B cell (primary cell): ENCODE measurements at places on chromosomes 3 and 15.

GRCh38 chr3:41102750-41103149, 96.6 kb upstream of the CTNNB1 start:
- H3K4me3 ChIP-seq: no peak overlapping the region
- H3K4me1 ChIP-seq: no peaks in the 10 kb centered on the region
- no peak overlapping the region for H3K27ac ChIP-seq
- H3K36me3 ChIP-seq: no peaks in the 10 kb centered on the region

DNA sequence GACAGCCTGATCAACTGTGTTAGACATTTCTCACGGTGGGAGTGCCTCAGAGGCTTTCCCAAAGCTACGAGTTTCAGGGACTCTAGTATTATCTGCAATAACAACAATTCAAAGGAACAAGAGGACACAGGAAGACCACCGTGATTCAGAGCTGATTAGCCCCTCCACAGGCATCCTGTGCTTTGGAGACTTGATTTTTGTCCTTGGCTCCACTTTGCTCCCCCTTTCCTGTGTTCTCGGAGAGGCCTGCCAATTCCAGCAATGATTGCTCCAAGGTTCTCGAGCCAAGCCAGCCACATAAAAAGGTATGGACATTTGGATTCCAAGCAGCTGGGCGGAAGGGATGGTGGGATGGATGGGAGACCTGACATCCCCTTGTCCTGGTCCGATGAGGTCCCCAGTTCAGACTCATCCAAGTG, 14.3 kb downstream of the EHD4 start:
- no peak overlapping the region for H3K27ac ChIP-seq
- H3K36me3 ChIP-seq: no peaks in the 10 kb centered on the region
- peaks cover 4% of the 10 kb centered on the region for H3K4me1 ChIP-seq

- no peaks in the 10 kb centered on the region for H3K27me3 ChIP-seq
- no peak for DNase-seq
- H3K4me1 ChIP-seq: peaks cover 21% of the 10 kb centered on the region
- H3K36me3 ChIP-seq: peaks cover 31% of the 10 kb centered on the region
Observed at GRCh38 chr3:45654397-45654944, 34.7 kb upstream of the SACM1L start.

DNA sequence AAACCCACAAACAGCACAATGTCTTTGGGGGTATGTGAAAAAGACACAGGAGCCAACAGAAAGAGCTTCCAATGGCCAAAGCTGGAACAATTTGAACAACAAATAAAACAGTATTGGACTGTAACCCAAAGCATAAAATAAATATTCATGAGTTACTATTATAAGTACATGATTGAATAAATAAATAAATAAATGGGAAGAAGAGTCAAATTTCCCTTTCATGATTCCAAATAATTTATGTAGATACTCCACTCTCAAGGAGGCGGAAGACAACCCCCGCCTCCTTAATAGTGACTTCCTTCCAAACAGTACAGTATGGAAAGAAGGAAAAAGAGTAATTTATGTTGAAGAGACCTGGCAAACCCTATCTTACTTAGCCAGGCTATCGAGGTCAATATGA, 124.4 kb upstream of the P2RY1 start:
- H3K27ac ChIP-seq: no peak overlapping the region
- H3K27me3 ChIP-seq: no peaks in the 10 kb centered on the region
- H3K4me3 ChIP-seq: no peak overlapping the region
- no peaks in the 10 kb centered on the region for H3K4me1 ChIP-seq

- H3K4me1 ChIP-seq: no peaks in the 10 kb centered on the region
- no peak overlapping the region for H3K27ac ChIP-seq
- no peak for DNase-seq
Observed at GRCh38 chr3:80767604-80768003, 993.8 kb downstream of the GBE1 start.

DNA sequence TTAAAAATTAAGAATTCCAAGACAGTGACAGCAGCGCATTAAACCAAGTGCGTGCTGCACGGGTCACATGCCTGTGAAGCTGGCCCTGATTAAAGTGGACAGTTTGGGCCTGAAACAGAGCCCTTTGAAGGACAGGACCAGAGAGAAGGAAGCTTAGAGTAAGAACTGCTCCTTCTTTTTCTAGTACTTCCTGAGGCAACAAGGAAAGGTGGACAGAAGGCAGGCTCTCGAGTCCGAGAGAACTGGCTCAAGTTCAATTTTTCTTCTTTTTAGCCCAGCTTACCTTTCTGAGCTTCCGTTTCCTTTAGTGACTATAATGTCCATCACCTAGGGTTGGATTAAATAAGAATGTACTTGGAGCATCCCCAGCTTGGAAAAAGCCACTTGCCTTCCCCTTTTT, 26.9 kb downstream of the ANP32A start:
- peaks cover 98% of the 10 kb centered on the region for H3K4me1 ChIP-seq
- H3K27ac ChIP-seq: no peak overlapping the region
- no peak for DNase-seq
- H3K4me3 ChIP-seq: no peak overlapping the region

DNA sequence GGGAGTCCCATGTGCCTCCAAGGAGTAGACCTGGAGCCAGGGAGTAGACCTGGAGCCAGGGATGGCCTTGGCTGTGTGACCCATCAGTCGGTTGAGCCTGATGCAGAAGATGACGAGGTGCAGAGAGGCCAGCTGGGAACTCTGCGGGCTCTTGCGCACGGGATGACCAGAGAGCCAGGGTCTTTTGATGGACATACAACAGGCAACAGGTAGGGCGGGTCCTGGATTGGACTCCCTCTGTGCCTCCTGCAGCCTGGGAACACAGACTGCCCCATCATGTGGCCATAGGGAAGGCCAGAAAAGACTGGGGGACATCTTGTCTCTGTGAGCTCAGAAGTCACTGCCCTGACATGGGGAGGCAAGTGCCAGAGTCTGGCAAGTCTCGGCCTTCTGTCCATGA, 67.5 kb upstream of the RPL32 start:
- no peak for DNase-seq
- H3K27ac ChIP-seq: no peak overlapping the region
- H3K36me3 ChIP-seq: peaks cover 100% of the 10 kb centered on the region
- peaks cover 3% of the 10 kb centered on the region for H3K4me1 ChIP-seq

DNA sequence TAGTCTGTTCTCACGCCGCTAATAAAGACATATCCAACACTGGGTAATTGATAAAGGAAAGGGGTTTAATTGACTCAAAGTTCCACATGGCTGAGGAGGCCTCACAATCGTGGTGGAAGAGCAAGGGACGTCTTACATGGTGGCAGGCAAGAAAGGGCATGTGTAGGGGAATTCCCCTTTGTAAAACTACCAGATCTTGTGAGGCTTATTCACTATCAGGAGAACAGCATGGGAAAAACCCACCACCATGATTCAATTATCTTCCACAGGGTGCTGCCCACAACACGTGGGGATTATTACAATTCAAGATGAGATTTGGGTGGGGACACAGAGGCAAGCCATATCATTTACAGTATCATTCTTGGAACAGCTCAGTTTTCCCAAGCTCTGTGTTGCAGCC, 268.0 kb downstream of the SUCLG2 start:
- H3K27me3 ChIP-seq: no peaks in the 10 kb centered on the region
- no peak for DNase-seq
- no peak overlapping the region for H3K4me3 ChIP-seq
- peaks cover 19% of the 10 kb centered on the region for H3K36me3 ChIP-seq
- H3K27ac ChIP-seq: no peak overlapping the region
- peaks cover 2% of the 10 kb centered on the region for H3K4me1 ChIP-seq

DNA sequence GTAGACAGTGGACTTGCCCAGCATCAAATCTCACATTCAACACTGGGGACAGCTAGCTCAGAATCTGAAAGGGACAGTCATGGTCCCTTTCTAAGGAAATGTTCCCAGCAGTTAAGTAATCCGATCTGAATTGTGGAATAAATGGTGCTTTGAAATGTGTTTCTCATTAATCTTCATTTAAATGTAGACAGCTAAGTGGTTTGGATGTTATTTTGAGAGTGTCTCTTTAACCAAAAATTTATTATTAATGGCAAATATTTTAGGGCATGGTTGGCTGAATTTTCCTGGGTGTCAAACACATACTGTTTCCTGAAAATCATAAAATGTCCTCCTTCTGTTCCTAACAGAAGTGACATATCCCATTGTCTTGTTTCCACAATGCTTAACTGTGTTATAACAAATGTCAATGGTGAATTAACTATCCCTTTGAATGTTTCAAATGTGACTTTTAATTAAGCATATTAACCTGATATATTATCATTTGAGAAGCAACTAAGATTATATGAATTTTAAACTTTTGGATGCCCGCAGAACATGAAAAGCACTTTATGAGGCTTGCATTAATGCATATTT, 210.8 kb downstream of the CHST2 start:
- no peaks in the 10 kb centered on the region for H3K27me3 ChIP-seq
- no peaks in the 10 kb centered on the region for H3K36me3 ChIP-seq
- H3K4me3 ChIP-seq: no peak overlapping the region
- no peak for DNase-seq
- peaks cover 9% of the 10 kb centered on the region for H3K4me1 ChIP-seq

GRCh38 chr3:69012800-69013252, 658 bp downstream of the EOGT start:
- no peak overlapping the region for H3K27ac ChIP-seq
- peaks cover 6% of the 10 kb centered on the region for H3K4me1 ChIP-seq
- no peak for DNase-seq
- peak overlapping the region; percentile 15 for H3K4me3 ChIP-seq
- H3K27me3 ChIP-seq: no peaks in the 10 kb centered on the region
- peaks cover 9% of the 10 kb centered on the region for H3K36me3 ChIP-seq

DNA sequence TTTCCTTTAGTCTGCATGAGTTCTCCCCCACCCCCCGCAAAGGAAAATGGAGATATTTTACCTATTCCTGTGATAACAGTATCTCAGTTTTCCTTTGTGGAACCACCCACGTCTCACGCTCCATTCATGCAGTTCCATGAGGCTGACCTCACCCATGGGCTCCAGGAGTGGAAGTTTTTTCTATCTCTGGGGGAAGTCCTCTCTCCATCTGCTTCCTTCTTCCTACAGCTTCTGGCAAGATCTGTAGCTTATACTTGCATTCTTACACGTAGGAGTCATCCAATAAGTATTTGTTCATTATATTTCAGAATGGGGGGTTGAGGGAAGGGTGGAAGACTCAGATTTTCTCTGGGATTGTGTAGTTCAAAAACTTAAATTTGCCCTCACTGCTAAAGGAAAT, 5.8 kb upstream of the GLCE start:
- H3K27me3 ChIP-seq: peaks cover 8% of the 10 kb centered on the region
- no peak overlapping the region for H3K4me3 ChIP-seq
- no peak overlapping the region for H3K27ac ChIP-seq
- DNase-seq: no peak
- no peaks in the 10 kb centered on the region for H3K36me3 ChIP-seq

- no peaks in the 10 kb centered on the region for H3K27me3 ChIP-seq
- peaks cover 3% of the 10 kb centered on the region for H3K36me3 ChIP-seq
- H3K4me1 ChIP-seq: peaks cover 25% of the 10 kb centered on the region
- DNase-seq: no peak
- no peak overlapping the region for H3K27ac ChIP-seq
Observed at GRCh38 chr3:45618081-45618509, 23.5 kb downstream of the LIMD1 start.

GRCh38 chr15:90859234-90860131, 8.9 kb upstream of the FURIN start:
- H3K27ac ChIP-seq: no peak overlapping the region
- H3K27me3 ChIP-seq: no peaks in the 10 kb centered on the region
- no peaks in the 10 kb centered on the region for H3K36me3 ChIP-seq
- DNase-seq: no peak
- no peak overlapping the region for H3K4me3 ChIP-seq
- peaks cover 48% of the 10 kb centered on the region for H3K4me1 ChIP-seq

DNA sequence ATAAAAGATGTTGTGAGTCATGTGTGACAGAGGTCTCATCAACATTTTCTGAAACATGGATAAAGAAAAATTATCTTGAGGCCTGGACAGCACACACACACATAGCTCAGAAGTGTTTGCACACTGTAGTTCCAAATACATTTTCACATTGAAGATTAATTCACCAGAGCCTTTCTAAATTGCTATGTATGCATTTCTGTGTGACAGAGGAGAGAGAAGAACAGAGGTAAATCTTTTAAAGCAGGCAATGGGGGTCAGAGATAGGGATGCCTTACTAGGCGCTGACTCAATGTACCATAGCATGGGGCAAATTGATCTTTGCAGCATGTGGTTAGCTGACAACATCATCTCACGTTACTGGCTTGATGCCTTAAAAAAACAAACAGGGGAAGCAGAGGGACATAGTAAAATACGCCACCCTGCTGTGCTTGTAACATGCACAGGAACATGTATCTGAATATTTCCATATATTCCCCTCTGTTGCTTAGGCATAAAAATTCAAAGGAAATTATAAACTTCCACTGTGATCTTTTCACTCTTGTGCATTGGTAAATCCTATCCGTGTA, 7.7 kb downstream of the POU1F1 start:
- H3K27me3 ChIP-seq: no peaks in the 10 kb centered on the region
- no peaks in the 10 kb centered on the region for H3K36me3 ChIP-seq
- H3K4me3 ChIP-seq: no peak overlapping the region
- peaks cover 25% of the 10 kb centered on the region for H3K4me1 ChIP-seq
- H3K27ac ChIP-seq: no peak overlapping the region
- DNase-seq: no peak

- H3K4me3 ChIP-seq: no peak overlapping the region
- no peaks in the 10 kb centered on the region for H3K36me3 ChIP-seq
- no peak for DNase-seq
- H3K27me3 ChIP-seq: no peaks in the 10 kb centered on the region
- H3K4me1 ChIP-seq: no peaks in the 10 kb centered on the region
Observed at GRCh38 chr3:16086690-16087089, 87.8 kb upstream of the GALNT15 start.

GRCh38 chr3:128083980-128084674, 31.9 kb downstream of the SEC61A1 start:
- no peak overlapping the region for H3K27ac ChIP-seq
- no peak for DNase-seq
- no peaks in the 10 kb centered on the region for H3K27me3 ChIP-seq
- H3K4me1 ChIP-seq: no peaks in the 10 kb centered on the region

GRCh38 chr15:59685737-59686297, 3.3 kb downstream of the BNIP2 start:
- H3K27ac ChIP-seq: peak overlapping the region; percentile 51
- DNase-seq: peak; percentile 12
- H3K4me3 ChIP-seq: peak overlapping the region; percentile 21
- H3K4me1 ChIP-seq: peaks cover 42% of the 10 kb centered on the region
- peaks cover 22% of the 10 kb centered on the region for H3K36me3 ChIP-seq

DNA sequence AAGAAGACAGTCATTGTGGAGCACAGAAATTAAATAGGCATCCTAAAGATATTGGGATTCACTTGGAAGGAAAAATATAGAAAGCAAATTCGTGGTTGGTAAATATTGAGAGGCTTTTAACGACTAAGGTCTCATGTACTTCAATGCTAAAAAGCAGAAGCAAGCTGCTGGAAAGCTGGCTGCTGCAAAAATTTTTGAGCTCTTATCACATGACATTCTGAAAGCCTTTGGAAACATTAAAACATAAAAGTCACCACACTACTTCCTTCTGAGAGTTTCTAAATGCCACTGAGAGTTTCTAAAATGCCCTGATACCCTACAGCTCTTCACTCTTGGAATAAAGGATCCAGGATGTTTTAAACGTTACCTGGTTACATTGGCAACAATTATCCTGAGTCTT, 39.0 kb upstream of the CBLB start:
- H3K4me1 ChIP-seq: no peaks in the 10 kb centered on the region
- H3K27me3 ChIP-seq: no peaks in the 10 kb centered on the region
- H3K27ac ChIP-seq: no peak overlapping the region
- H3K4me3 ChIP-seq: no peak overlapping the region
- peak; percentile 47 for DNase-seq
- H3K36me3 ChIP-seq: no peaks in the 10 kb centered on the region
